ENCODE measurements at places on chromosomes 5 and 9.

DNA sequence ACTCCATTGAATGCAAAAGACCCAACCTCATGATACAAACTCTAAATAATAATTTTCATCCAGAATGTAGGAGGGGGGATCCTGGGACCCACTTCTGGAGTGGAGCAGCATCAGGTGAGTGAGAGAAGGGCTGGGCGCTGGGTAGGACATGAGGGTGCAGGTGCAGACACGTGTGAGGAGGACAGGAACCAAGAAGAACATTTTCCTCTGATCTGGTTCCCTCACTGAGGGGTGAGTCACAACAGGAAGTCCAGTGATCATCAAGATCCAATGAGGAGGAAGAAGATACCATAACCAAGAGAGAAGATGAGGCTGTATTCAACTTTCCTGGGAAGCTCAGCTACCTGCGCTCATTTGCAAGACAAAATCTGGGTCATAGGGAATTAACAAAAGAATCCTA lies 57.4 kb downstream of the SFXN1 start:
- DNase-seq: no peak
- peaks cover 9% of the 10 kb centered on the region for H3K4me1 ChIP-seq
- H3K36me3 ChIP-seq: no peaks in the 10 kb centered on the region
- H3K4me3 ChIP-seq: no peak overlapping the region
- H3K27ac ChIP-seq: no peak overlapping the region
- H3K27me3 ChIP-seq: peaks cover 2% of the 10 kb centered on the region

DNA sequence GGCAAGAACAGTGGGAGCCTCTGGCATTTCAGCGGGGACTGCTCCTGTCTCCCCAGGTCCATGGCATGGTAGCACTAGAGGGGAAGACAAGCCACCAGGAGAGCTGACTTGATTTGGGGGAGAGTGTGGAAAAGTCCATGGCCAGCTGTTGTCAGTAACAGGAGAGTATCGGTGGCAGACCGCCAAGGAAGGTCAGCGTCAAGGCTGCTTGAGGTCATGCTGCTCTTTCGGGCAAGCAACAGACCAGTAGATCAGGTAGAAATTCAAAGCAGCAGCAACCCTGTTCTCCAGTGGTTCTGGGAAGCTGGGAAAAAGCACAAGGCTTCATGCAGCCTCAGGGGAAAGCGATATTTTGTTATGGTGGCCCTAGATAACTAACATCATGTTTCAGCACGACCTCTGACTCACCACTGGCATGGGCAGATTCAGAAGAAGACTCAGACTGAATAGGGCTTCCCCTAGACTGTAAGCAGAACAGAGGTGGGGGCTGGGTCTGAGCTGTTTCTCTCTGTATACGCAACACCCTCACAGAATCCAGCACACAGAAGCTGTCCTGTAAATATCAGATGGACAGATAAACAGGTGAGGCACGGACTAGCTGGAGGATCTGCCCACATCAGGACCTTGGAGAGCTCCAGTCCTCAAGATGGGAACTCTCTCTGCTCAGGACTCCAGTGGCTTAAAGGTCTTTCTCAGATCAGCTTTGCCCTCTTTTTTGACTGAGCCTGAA lies 35.2 kb upstream of the PLEKHG4B start:
- H3K36me3 ChIP-seq: no peaks in the 10 kb centered on the region
- peak; percentile 58 for DNase-seq
- no peak overlapping the region for H3K4me3 ChIP-seq
- no peaks in the 10 kb centered on the region for H3K4me1 ChIP-seq
- H3K27ac ChIP-seq: no peak overlapping the region
- H3K27me3 ChIP-seq: peaks cover 12% of the 10 kb centered on the region

DNA sequence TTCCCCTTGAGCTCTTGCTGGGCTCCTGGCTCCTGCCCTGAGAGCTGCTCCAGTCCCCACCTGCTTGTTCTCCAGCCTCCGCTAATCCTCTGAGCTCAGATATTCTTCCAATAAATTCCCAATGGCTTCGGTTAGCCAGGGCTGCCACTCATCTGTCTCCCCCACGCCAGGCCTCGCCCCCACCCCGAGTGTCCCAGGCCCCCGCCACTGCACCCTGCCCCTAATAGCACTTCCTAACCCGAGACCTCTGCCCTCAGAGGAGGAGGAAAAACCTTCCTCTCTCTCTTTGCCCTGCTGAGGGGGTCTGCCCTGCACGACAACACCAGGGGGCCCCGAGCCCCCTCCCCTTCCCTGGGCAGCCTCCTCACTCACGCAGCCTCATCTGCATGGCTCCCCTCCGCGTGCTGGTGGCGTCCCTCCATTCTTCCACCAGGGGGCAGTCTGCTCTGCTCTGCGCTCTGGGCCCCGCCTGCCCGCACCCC lies 5.4 kb upstream of the LCN15 start:
- H3K4me3 ChIP-seq: no peak overlapping the region
- no peak overlapping the region for H3K27ac ChIP-seq
- peak; percentile 72 for DNase-seq
- peaks cover 11% of the 10 kb centered on the region for H3K27me3 ChIP-seq
- H3K4me1 ChIP-seq: peaks cover 2% of the 10 kb centered on the region

DNA sequence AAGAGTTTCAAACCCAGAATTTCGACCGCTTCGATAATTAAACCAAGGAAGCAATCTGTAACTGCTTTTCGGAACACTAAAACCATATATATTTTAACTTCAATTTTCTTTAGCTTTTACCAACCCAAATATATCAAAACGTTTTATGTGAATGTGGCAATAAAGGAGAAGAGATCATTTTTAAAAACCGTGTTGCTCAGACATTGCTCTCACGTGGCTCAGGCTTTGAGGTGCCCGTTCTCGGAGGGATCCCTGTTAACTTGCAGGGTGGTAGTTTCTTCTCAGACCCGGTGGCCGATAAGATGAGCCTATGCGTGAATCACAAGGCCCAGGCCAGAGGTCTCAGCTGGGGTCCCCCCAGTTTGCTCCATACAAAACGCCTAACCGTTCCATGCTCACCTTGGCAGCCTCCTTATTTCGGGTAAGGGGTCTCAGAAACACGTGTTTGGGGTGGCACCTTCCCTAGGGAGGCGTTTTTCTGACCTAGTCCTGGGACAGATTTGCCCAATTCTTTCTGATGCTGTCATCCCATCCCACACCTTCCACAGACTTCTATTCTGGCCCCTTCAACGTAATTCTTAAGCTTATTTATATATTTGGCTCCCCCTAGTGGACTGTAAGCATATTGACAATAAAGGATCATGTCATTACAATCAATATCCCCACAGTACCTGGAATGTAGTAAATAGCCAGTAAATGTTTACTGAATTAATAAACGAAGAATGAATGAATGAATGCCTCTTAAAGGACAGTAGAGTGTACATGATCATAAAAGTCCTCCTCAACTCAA lies 48.1 kb downstream of the THBS4 start:
- H3K27me3 ChIP-seq: no peaks in the 10 kb centered on the region
- peak; percentile 11 for DNase-seq

- no peak overlapping the region for H3K4me3 ChIP-seq
- H3K27me3 ChIP-seq: no peaks in the 10 kb centered on the region
- no peak overlapping the region for H3K27ac ChIP-seq
These were observed 10.7 kb upstream of the SUB1 start for GRCh38 chr5:32574540-32575175.
